ENCODE measurements at places on chromosomes 3 and 15.

- H3K4me1 ChIP-seq = peaks cover 6% of the 10 kb centered on the region
- no peak for DNase-seq
- no peaks in the 10 kb centered on the region for H3K36me3 ChIP-seq
- H3K4me3 ChIP-seq = no peak overlapping the region
- no peak overlapping the region for H3K27ac ChIP-seq
Measured at GRCh38 chr3:121747976-121748375, 1.6 kb downstream of the GOLGB1 start.

GRCh38 chr3:177279118-177279815 lies 82.0 kb upstream of the TBL1XR1 start:
- H3K27ac ChIP-seq = no peak overlapping the region
- no peak for DNase-seq
- H3K36me3 ChIP-seq = no peaks in the 10 kb centered on the region
- H3K27me3 ChIP-seq = no peaks in the 10 kb centered on the region

GRCh38 chr15:39243396-39243795 lies 337.5 kb upstream of the THBS1 start:
- H3K4me3 ChIP-seq = no peak overlapping the region
- H3K36me3 ChIP-seq = no peaks in the 10 kb centered on the region
- peaks cover 5% of the 10 kb centered on the region for H3K27me3 ChIP-seq
- H3K4me1 ChIP-seq = no peaks in the 10 kb centered on the region
- H3K27ac ChIP-seq = no peak overlapping the region

GRCh38 chr15:90807074-90807785 lies 61.2 kb upstream of the FURIN start:
- H3K27me3 ChIP-seq = no peaks in the 10 kb centered on the region
- no peak for DNase-seq
- H3K27ac ChIP-seq = peak overlapping the region; percentile 72
- H3K36me3 ChIP-seq = peaks cover 31% of the 10 kb centered on the region
- no peak overlapping the region for H3K4me3 ChIP-seq
- H3K4me1 ChIP-seq = peaks cover 24% of the 10 kb centered on the region

GRCh38 chr15:29071232-29071881 lies 185.6 kb downstream of the APBA2 start:
- H3K4me1 ChIP-seq = peaks cover 2% of the 10 kb centered on the region
- no peaks in the 10 kb centered on the region for H3K27me3 ChIP-seq
- no peak for DNase-seq
- H3K4me3 ChIP-seq = no peak overlapping the region
- no peak overlapping the region for H3K27ac ChIP-seq
- H3K36me3 ChIP-seq = peaks cover 1% of the 10 kb centered on the region

DNA sequence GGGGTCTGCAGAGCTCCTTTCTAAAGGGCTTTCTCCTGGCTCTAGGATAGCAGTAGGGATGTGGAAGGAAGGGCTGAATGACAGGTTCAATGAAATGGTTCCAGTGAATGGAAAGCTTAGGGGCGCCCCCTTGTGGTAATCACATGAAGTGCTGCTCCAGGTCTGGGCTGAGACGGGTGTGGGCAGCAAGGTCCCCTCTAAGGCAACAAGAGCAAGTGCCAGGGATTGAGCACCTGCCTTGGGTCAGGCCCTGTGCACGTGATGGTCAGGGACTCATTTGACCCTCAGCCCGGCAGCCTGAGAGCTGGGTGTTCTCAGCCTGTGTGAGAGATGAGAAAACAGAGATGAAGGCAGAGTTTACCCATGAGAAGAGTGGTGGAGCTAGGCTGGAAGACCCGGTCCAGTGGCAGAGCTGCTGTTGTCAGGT lies 12.1 kb upstream of the CX3CR1 start:
- no peaks in the 10 kb centered on the region for H3K36me3 ChIP-seq
- no peak overlapping the region for H3K27ac ChIP-seq
- peaks cover 56% of the 10 kb centered on the region for H3K4me1 ChIP-seq

All from activated T-cell treated with anti-CD3 and anti-CD28 coated beads, Interleukin-2, amount 50 U/mL, for 72 hours (primary cell).